ENCODE measurements at places on chromosomes 3 and 15. TPM values are rescaled to one million over a fixed set of nuclear protein-coding genes. Genes with fewer than 3 reads are reported as not detected.

SLC35G2 gene
- total RNA-seq = 36.4 TPM

COL8A1 gene
- total RNA-seq = 200 TPM

SLC28A1 gene
- 0.22 TPM for total RNA-seq

MLF1 gene
- total RNA-seq = 42.9 TPM

CCRL2 gene
- total RNA-seq = 3.9 TPM

CEP19 gene
- 9.4 TPM for total RNA-seq

VIPR1 gene
- 2.2 TPM for total RNA-seq

CIB1 gene
- total RNA-seq = 28.5 TPM

ARHGAP31 gene
- total RNA-seq = 15.0 TPM

GOLGA6A gene
- total RNA-seq = 0.28 TPM

WDR49 gene
- 47.2 TPM for total RNA-seq

BTLA gene
- total RNA-seq = 0.10 TPM

- H3K36me3 ChIP-seq = no peaks in the 10 kb centered on the region
- H3K4me3 ChIP-seq = no peak overlapping the region
- H3K4me1 ChIP-seq = peaks cover 3% of the 10 kb centered on the region
- no peak for DNase-seq
- no peaks in the 10 kb centered on the region for H3K27me3 ChIP-seq
- peak overlapping the region; percentile 58 for H3K27ac ChIP-seq
Measured at GRCh38 chr3:99927671-99928457, 110.2 kb downstream of the CMSS1 start.

DNA sequence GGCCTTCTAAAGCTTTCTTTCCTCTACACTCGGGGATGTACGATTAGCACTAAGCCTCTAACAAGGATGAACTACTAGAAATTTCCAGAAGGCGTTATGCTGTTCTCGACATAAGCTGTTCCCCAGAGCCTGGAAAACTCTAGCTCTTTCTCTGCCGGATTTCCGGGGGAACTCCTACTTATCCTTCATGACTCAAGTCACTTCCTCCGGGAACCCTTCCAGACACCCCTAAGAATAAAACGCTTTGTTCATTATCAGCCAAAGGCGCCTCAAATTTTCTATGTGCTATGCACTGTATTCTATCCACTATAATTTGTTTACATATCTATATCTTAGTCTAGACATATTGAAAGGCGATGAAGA is 455 bp upstream of the SNAP23 start:
- H3K36me3 ChIP-seq = peaks cover 4% of the 10 kb centered on the region
- no peaks in the 10 kb centered on the region for H3K27me3 ChIP-seq
- H3K4me3 ChIP-seq = peak overlapping the region; percentile 93

- DNase-seq = no peak
- no peak overlapping the region for H3K4me3 ChIP-seq
- no peaks in the 10 kb centered on the region for H3K36me3 ChIP-seq
- no peaks in the 10 kb centered on the region for H3K27me3 ChIP-seq
- H3K4me1 ChIP-seq = no peaks in the 10 kb centered on the region
- H3K27ac ChIP-seq = no peak overlapping the region
Measured at GRCh38 chr3:158407844-158408517, 163.0 kb upstream of the MLF1 start.

DNA sequence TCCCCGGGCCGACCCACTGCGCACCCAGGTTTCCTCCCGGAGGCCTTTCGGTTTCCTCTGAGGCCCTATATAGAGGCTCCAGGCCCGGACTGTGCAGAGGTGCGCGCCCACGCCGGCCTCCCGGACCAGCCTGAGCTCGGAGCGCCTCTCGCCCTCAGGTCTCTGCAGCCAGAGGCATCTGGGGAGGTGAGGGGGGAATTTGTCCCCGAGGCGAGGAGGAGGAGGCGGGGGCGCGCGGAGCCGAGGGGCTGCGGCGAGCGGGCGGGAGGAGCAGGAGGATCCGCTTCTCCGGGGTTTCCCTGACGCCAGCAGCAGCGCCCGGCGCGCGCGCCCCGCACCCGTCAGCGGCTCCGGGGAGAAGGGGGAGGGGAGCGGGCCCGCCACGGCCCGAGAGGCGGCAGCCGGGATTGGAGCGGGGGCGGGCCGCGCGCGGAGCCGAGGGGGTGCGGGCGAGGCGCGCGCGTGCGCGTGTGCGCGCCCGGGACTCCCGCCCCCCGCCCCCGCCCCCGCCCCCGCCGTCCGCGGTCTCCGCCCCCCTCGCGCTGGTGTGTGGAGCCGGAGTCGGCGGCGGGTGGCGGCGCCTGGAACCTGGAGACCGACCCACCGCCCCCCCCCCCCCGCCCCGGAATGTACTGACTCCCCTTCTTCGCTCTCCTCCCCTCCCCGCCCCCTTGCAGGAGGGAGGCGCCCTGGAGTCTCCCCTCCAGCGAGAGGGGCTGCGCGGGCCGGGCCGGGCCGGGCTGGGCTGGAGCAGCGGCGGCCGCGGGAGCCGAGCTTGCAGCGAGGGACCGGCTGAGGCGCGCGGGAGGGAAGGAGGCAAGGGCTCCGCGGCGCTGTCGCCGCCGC is at the start of gene NEO1:
Gene NEO1, plus strand, starts transcription at position 657 of the 846 bp plus-strand sequence. CDS start 213 bp downstream, outside the sequence.
- peak within 1 kb of the TSS; percentile 95 for H3K27ac ChIP-seq
- H3K27me3 ChIP-seq = no peaks in the 10 kb centered on the region

DNA sequence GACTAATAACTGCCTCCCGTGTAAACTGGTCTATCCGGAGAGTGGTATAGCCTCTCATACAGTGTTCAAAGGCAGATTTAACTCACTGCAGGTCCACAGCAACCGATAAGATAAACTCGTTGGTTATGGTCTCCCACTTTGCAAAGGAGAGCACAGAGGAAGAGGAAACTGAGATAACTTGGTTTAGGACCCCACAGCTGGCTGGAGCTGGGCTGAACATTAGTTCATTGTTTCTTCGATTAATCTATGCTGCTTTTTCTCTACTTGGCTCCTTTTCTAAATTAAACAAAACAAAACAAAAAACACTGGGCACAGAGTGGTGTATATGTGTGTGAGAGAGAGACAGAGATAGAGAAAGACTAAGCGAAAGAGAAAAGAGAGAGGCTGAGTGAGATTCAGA is 5.0 kb upstream of the DLG1 start:
- H3K4me3 ChIP-seq = no peak overlapping the region
- H3K27ac ChIP-seq = no peak overlapping the region
- no peak for DNase-seq
- H3K27me3 ChIP-seq = peaks cover 3% of the 10 kb centered on the region

DNA sequence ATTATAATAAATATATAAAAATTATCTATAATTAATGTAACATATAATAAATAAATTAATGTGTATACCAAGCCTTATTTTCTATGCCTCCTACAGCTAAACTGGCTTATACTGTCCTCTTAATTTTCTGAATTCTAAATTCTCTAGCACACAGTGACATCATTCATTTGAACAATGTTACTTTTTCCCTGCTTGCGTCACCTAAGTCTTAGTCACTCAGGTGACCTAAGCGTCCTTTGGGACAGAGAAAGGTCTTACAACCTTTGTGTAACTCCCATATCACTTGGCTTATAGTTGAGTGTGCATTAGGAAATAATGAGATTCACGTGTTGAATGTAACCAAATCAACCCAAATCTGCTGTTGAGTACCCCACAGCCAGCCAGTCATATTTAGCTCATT is 48.5 kb upstream of the KCNMB2 start:
- no peak overlapping the region for H3K27ac ChIP-seq
- no peak for DNase-seq
- H3K4me3 ChIP-seq = no peak overlapping the region
- H3K4me1 ChIP-seq = no peaks in the 10 kb centered on the region

- H3K4me3 ChIP-seq = no peak overlapping the region
- H3K27ac ChIP-seq = no peak overlapping the region
- no peaks in the 10 kb centered on the region for H3K27me3 ChIP-seq
- peaks cover 17% of the 10 kb centered on the region for H3K4me1 ChIP-seq
Measured at GRCh38 chr15:63990454-63990853, 55.8 kb downstream of the DAPK2 start.

- H3K27me3 ChIP-seq = no peaks in the 10 kb centered on the region
- H3K4me3 ChIP-seq = no peak overlapping the region
- DNase-seq = no peak
Measured at GRCh38 chr15:57969355-57969754, 96.2 kb downstream of the ALDH1A2 start.

DNA sequence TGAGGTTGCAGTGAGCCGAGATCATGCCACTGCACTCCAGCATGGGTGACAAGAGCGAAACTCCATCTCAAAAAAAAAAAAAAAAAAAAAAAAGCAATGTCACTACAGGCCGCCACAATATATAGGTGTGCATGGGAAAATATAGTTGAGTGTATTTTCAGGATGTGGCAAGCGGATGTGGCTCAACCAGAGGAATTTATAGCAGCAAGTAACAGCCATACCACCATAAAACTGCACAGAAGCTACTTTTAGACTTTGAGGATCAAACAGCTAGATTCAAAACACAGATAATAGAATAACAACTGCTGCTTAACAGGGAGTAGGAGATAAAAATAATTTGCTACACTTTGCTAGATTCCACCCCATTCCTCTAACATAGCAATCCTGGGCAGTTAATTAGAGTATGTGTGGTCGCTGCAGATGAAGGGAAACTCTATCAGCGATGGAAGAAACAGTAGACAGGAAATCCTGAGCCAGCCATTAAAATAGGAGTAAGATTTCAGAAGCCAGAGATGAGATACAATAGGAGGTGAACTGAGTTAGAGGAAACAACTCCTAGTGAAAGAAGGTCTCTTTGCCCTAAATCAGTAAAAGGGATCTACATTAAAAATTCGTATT is 318.7 kb upstream of the STT3B start:
- no peaks in the 10 kb centered on the region for H3K4me1 ChIP-seq
- no peaks in the 10 kb centered on the region for H3K36me3 ChIP-seq
- no peak for DNase-seq

GRCh38 chr3:185316740-185317412 is 46.1 kb upstream of the MAP3K13 start:
- H3K4me1 ChIP-seq = no peaks in the 10 kb centered on the region
- H3K27me3 ChIP-seq = no peaks in the 10 kb centered on the region
- H3K36me3 ChIP-seq = no peaks in the 10 kb centered on the region

GRCh38 chr3:39892068-39892467 is 82.7 kb downstream of the MYRIP start:
- H3K4me1 ChIP-seq = no peaks in the 10 kb centered on the region
- H3K4me3 ChIP-seq = no peak overlapping the region
- no peak for DNase-seq
- no peaks in the 10 kb centered on the region for H3K36me3 ChIP-seq
- H3K27me3 ChIP-seq = no peaks in the 10 kb centered on the region
- H3K27ac ChIP-seq = no peak overlapping the region

DNA sequence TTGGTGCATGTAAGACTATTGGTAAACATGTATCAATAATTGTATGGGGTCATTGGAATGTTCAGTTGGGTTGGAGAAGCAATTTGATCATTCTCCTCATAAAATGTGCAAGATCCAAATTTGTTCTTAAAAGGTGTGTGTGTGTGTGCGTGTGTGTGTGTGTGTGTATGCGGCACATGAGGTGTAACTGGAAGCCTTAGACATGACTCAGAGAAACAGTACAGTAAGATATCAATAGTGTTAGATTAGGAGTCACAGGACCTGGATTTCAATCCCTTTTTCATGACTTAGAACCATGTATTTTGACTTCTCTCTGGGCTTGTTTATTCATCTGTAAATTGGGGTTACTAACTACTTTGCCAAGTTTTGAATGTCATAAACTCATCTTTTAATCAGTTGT is 38.3 kb downstream of the RSRC1 start:
- DNase-seq = no peak
- H3K27ac ChIP-seq = no peak overlapping the region
- H3K36me3 ChIP-seq = no peaks in the 10 kb centered on the region
- H3K27me3 ChIP-seq = no peaks in the 10 kb centered on the region

- no peaks in the 10 kb centered on the region for H3K36me3 ChIP-seq
- H3K4me1 ChIP-seq = peaks cover 4% of the 10 kb centered on the region
- DNase-seq = no peak
Measured at GRCh38 chr3:58052373-58053273, 44.4 kb downstream of the FLNB start.

DNA sequence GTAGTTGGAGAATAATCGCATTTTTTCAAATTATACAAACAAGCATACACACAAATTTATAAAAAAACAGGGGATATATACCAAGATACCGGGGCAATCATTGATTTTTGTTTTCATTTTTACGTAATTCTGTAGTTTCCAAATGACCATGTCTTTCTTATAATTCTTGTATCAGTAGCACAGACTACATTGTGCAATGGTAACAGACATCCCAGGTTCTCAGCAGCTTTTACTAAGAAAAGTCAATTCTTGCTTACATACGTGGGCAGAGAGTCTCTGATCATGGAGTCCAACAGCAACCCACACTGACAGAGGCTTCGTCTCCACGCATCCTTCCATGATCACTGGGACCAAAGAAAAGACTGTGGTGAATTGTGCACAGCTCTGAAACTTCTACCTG is 441.3 kb downstream of the TBL1XR1 start:
- H3K27ac ChIP-seq = no peak overlapping the region
- H3K27me3 ChIP-seq = no peaks in the 10 kb centered on the region
- H3K36me3 ChIP-seq = no peaks in the 10 kb centered on the region

DNA sequence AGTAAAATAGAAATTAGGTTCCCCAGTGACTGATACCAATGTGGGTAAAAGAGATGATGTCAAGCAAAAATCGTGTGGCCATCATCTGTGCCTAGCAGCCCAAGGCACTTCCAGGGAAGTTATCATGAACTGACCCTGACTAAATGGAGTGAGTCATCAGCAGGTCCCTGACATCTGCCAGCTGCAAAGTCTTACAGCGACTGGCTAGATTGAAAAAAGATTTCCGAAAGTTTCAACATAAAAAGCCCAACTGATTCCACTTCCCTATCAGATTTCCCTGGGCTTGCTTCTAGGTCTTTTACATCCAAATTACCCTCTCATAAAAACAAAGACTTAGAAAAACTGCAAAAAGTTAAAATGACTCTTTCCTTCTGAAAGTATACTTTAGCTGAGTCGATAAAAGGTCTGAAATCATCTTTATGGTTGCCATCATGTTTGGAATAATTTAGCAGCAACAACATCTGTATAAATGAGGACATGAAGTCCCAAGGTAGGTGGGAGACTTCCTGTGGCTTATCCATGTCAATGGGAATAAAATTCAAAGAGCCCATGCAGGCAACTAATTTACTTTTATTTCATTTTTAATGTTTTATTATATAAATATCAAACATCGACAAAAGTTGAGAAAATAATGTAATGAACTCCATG is 342.8 kb downstream of the ERC2 start:
- DNase-seq = no peak
- H3K36me3 ChIP-seq = no peaks in the 10 kb centered on the region
- H3K27ac ChIP-seq = no peak overlapping the region
- H3K27me3 ChIP-seq = no peaks in the 10 kb centered on the region
- H3K4me3 ChIP-seq = no peak overlapping the region
- no peaks in the 10 kb centered on the region for H3K4me1 ChIP-seq

DNA sequence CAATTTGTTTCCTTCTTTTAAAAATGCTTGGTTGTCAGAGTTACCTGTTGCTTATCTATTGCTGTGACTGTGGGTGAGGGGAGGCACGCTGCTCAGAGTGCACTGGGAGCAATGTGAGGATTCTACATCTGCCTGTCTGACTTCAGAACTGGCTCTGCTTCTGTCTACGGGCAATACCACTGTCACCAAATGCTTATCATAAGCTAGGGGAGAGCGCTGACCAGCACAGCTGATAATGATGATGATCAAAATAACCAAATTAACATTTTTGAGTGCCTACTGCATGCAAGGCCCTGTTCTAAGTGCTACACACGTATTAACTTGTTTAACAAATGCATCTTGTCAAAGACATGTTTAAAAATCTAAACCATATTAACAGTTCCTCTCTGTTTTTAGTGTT is 79.2 kb upstream of the TPRG1 start:
- no peaks in the 10 kb centered on the region for H3K27me3 ChIP-seq
- H3K27ac ChIP-seq = no peak overlapping the region
- no peak for DNase-seq
- H3K36me3 ChIP-seq = no peaks in the 10 kb centered on the region
- H3K4me3 ChIP-seq = no peak overlapping the region
- H3K4me1 ChIP-seq = no peaks in the 10 kb centered on the region

Data from spinal cord (tissue), 10 donors.